ENCODE measurements at places on chromosomes 16 and 17.
A peak's percentile ranks its signal among the peaks of the same experiment; 100 is the strongest.

- DNase-seq, result no peak
- H3K4me3 ChIP-seq, result no peak overlapping the region
- H3K27me3 ChIP-seq, result no peaks in the 10 kb centered on the region
- peaks cover 10% of the 10 kb centered on the region for H3K36me3 ChIP-seq
- peak overlapping the region; percentile 53 for H3K27ac ChIP-seq
Measured at GRCh38 chr16:67054901-67055300, 26.0 kb downstream of the CBFB start.

DNA sequence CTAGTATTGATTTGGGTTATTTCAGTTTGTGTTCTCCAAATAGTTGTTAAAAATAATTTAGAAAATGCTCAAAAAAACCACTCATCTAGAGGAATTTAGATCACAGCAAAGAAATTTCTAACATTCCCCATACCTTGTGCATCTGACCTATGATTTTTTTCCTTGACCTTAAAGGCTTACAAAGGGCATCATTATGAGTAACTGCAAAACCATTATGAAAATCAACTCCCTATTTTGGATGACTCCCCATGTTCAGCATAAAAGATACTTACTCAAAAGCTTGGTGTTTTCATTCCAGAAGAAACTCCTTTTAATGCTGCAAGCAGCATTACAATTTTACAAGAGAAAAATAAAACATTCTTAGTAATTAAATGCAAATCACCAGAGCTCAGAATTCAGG is 83.2 kb downstream of the GRIN2A start:
- no peaks in the 10 kb centered on the region for H3K36me3 ChIP-seq
- no peak overlapping the region for H3K27ac ChIP-seq
- DNase-seq, result no peak
- no peak overlapping the region for H3K4me3 ChIP-seq

DNA sequence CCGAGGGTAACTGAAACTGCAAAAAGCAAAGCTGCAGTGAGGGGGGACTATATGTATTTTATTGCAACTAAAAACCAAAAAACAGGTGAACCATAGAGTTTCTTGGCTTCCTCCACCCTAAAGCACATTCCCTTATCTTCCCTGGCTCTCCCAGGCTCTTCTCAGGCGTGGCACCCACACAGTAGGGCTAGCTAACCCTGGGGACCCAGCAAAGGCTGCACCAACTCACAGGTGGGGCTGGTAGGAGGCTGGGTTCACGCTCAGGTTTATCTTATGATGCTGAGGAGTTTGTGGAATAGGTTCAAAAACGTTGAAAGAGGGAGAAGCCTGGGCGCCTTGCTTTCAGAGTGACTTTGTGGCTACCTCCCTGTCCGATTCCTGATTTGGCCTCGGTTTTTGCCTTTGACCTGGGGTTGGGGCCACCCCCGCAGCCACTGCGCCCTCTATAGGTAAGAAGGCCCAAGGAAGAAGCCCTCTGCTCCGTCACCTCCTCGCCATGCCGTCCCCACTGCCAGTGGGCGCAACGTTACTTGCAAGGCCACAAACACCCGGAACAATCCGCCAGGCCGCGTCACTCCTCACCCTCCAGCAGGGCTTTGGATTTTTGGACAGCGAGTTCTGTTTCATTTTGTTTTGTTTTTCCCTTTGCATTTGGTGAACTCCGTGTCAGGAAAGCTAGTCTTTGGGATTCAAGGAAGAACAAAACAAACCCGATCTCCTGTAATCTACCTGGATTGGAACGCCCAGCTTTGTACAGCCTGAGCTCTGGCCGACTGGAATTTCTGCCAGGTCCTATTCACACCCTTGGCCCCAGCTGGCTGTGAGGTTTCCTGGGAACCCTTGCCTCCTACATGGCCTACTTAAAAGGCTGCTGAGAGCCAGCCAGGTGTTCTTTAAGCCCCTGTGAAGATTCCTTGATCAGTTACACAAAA is 60.8 kb downstream of the TBC1D16 start:
- H3K27me3 ChIP-seq, result no peaks in the 10 kb centered on the region
- no peak for DNase-seq
- no peak overlapping the region for H3K4me3 ChIP-seq
- H3K4me1 ChIP-seq, result no peaks in the 10 kb centered on the region
- peaks cover 2% of the 10 kb centered on the region for H3K36me3 ChIP-seq
- no peak overlapping the region for H3K27ac ChIP-seq

DNA sequence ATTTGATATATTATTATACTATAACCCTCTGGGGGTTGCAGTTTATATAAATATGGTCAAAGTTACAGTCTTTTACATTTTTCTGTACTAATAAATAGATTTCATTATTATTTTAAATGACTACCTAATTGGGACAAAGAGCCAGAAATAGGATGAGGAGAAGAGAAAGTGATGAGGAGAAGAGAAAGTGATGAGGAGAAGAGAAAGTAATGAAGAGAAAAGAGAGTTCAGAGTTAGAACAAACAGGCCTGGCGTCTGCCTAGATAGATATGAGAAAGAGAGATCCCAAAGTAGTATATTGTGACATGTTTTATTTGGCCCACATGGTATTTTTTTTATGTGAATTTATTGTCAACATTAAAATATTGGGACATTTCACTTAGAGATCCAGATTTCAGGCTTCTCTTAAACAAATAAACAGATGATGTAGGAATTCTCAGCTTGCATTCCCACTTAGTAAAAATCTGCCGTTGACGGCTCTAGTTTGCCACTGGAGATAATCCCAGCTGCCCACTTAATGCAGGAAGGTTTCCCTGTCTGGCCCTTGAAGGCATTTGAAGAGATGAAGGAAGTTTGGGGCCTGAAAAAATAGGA is 210.7 kb downstream of the STX8 start:
- H3K4me1 ChIP-seq, result peaks cover 4% of the 10 kb centered on the region
- H3K36me3 ChIP-seq, result no peaks in the 10 kb centered on the region
- no peak for DNase-seq
- no peaks in the 10 kb centered on the region for H3K27me3 ChIP-seq

DNA sequence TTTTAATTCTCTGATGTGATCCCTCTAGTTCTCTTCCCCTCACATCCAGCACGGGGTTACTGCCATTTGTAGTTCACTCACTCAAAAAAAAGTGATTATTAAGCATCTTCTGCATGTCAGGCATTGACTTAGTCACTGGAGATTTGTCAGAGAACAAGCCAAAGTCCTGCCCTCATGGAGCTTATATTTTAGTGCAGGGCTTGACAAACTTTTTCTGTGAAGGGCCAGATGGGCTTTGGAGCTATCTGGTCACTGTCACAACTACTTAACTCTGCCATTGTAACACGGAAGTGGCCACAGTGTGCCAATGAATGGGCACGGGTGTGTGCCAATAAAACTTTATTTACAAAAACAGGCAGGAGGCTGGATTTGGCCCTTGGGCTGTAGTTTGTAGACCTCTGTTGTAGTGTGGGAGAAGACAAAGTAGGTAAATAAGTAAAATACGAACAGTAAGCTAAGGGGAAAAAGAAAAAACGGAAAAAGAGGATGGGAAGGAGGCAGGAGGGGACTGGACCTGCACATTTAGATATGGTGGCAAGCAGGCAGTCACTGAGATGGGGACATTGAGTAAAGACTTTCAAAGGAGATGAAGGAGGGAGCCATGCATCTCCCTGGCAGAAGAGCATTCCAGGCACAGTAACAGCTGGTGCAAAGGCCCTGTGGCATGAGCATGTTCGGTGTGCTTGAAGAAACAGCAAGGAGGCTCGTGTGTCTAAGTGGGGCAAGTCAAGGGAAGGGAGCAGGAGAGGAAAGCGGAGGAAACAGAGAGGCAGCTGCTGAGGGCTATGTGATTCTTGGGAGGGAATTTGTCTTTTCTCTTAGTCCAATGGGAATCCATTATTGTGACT is 202.8 kb upstream of the CACNG3 start:
- H3K4me3 ChIP-seq, result no peak overlapping the region
- peaks cover 13% of the 10 kb centered on the region for H3K36me3 ChIP-seq
- no peak for DNase-seq
- no peaks in the 10 kb centered on the region for H3K4me1 ChIP-seq
- no peak overlapping the region for H3K27ac ChIP-seq
- no peaks in the 10 kb centered on the region for H3K27me3 ChIP-seq
